Caki2 (cell line): ENCODE measurements at places on chromosomes 2 and 18.

GRCh38 chr2:144015655-144016245 lies 504.2 kb downstream of the ZEB2 start:
- no peak for DNase-seq

DNA sequence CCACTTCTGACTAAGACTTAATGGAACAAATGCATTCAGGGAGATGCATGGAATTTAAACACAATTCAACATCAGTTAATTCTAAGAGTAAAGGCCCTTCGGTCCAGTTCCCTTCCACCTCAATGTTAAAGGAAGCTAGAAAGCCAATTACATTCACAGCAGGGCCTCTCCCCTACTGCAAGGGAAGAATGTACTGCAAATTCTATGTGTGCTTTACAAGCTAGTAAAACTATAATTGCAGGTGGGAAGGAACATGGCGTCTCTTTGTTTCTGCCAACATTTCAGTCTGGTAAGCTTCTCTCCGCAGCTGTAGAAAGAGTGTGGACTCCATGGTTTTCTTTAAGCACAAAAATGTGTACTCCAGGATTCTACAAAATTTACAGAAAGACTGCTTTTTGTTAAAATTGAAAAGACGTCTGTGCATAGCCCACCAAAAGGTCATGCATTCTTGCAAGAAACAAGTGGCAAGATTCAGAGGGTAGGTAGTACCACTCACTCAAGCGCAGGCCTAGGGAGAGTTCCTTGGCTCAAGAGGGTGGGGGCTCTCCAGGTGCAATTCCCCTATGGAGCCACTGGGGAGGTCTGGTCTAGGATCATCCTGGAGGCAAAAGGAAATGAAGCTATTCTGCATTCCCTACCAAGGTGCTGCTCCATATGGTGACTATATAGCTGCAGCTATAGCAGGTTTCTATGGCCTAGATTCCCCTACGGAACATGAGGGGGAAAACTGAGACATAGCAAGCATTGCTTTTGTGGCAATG lies 127.0 kb upstream of the FZD5 start:
- DNase-seq = no peak

GRCh38 chr2:172442072-172442895 lies 14.9 kb downstream of the ITGA6 start:
- DNase-seq = peak; percentile 89

DNA sequence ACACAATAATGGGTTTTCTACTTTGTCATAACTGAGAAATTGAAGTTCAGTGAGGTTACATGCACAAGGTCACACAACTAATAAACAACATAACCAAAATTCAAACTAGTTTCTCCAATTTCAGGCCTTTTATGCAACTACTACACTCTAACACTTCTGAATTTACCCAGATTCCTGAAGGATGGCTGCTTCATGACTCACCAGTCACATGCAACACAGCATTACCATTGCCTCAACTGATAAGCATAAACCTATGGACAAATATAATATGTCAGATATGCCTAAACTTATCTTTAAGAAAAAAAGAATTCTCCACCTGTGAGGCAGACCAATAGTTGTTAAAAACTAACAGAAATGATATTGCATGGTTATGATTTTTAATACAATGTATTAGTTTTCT lies 586.5 kb upstream of the SLC8A1 start:
- peak; percentile 4 for DNase-seq

DNA sequence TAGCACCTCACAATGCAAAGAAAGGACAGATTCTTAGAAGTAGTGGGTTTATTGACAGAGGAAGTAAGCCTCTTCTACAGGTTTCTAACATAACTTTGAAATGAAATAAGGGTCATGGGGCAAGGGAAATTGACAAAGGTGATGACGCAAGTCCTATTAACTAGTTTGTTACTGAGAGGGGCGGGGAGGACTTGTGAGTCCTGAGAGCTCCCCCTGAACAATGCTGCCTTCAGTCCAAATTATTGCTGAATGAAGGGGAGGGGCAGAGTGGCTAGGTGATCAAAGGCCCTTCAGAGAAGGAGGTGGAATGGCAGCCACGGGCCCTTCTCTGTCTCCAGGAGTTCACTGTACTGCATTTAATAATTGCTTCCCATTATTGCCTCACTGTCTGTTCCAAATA lies 390.0 kb downstream of the MEIS1 start:
- DNase-seq = no peak

DNA sequence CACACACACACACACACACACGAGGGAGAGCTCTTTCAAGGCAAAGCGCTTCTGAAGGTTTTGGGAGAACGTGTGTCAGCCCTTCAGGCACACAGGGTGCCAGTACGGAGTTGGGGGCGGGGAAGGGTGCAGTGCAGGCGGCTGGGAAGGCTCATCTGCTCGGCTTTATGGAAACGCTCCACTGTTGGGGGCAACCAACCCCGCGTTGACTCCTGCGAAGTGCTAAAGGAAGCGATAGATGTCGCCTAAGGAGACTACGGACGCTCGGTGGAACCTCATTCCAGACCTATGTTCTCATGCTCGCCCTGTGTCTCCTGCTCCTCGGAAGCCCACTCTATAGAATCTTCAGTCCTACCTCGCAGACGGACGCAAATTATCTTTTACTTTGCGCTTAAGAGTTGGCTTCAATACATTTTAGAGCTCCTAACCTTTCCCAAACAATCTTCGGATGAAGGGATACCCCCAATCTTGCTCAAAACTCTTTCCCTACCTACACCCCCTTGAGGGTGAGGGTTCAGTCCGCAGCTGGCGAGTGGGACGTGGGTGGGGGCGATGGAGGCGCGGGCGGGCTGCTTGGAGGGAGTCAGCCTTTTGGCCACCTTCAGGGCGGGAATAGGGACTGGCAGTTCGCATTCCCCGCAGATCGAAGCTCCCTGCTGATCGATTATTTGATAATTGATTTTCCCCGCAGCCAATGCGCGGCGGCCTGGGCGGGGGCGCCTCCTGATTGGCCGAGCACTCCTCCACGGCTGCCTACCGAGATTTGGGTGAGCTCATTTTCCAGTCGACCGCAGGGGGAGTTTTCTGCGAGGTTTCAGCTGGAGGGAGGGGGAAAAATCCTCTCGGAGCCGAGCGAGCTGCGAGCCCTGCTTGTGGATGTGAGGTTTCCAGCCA lies 1.9 kb upstream of the MEIS1 start:
- peak; percentile 90 for DNase-seq

DNA sequence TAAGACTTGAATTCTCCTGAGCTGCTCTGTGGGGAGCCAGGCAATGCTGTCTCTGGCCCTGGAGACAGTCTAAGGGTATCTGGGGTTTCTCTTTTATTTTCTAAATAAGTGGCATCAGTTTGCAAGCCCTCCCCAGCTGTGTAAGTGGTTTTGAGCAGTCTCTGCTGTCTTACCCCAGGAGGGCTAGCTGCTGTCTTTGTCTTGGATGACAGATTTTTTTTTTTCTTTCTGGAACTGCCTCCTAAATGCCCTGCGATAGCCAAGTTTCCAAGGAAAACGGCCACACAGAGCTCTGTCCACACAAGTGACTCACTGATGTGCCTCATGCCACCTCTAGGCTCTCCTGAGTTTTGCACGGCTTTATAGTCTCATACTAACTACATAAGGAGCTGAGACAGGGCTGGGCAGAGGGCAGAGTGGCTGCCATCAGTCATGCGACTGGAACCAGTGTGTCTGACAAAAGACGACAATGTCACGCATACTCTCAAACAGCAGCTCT lies 37.2 kb upstream of the THOC1 start:
- DNase-seq = no peak

DNA sequence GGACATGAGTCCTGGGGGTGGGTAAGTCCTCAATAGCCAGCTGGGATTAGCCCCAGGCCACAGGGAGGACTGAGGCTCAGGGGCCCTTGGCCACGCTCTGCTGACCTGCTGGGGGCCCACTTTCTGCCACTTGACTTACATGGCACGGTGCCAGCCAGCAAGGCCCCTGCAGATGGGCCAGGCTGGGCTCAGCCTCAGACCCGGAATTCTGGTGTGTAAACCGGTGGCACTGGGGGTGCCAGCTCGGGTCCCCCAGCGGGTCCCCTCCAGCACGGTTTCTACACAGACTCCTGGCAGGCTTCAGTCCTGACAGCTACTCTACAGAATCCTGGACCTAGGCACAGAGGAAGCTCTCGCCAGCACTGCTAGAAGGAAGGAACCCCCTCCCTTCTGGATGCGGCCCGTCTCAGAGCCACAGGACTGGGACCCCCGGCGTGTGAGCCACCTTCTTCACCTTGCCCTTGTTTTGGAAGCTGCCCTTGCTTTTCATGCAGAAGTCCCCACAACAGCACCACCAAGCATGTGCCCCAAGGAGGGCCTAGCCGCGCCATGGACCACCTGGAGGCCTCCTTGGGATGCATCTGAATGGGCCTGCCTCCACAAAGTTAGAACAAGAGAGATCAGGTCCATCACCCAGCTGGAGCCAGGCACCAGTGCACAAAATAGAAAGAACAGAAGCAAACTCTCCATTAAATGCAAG lies 8.0 kb downstream of the HDAC4 start:
- DNase-seq = no peak

DNA sequence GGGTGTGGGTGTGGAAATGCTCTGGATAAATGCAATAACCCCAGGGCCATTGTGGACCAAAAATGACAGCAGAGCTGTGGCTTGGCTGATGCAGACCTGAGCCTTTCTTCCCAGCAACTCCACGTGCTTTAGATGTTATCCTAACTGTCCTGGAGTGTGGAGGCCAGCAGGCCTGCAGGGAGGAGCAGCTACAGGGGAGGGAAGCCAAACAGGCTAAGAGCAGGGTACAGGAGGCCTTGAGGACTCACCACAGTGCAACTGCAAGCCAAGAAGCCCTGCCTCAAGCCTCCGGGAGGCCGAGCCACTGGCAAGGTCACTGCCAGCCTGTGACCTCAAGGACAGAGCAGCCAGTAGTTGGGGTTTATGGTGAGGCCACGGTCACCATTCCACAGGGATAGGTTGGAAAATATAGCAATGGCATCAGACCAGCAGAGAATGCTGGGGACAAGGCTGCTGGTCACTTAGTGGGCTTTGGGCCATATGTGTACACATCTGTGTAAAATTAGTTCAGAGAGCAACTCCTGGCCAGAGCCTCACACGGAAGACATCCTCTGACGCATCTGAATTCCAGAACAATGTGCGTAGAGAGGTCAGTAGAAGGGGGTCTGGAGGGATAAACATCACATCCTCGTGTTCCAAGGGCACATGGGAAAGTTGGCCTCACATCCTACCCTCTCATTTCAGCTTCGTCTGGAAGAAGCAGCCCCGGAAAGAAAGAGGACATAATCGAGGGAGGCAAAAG lies 76.2 kb upstream of the UPP2 start:
- DNase-seq = no peak

DNA sequence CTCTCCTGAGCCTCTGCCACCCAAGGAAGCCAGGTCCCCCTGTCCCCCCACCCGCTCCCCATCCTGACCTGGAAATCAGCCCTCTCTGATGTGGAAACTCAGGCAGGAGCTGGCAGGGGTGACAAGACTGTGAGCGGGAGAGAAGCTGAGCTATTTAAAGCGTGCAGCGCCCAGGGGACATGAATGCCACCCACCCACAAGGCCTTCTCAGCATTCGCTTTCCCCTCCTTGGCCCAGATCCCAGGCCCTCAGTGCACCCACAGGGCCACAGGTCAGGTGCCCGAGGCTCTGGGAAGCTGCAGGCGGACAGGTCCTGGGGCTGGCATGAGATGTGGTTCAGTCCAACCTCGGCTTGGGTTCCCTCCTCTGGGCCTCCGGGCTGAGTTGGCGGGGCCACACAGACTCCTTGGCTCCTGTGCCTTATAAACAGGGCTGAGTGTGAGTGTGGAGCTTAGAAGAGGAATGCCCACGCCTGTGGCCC lies 168.3 kb downstream of the SMAD7 start:
- no peak for DNase-seq

GRCh38 chr2:200943527-200944105 lies 19.8 kb downstream of the ORC2 start:
- no peak for DNase-seq

DNA sequence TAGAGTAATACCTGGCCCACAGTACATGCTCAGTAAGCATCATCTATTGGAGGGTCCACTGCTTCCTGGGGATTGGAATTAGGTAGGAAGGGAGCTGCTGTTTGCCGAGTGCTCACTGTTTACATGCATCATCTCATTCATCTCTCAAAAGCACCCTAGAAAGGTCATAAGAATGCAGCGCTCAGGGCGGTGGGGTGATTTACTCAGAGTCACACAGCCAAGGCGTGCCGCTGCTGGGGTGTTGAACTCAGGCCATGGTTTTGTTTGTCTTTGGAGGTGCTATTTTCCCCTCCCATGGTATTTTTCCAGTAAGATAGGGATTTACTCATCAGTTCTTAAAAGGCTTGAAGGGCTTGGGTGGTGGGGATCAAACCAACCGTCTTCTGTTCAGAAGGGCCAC lies 227.5 kb downstream of the LDLRAD4 start:
- no peak for DNase-seq

DNA sequence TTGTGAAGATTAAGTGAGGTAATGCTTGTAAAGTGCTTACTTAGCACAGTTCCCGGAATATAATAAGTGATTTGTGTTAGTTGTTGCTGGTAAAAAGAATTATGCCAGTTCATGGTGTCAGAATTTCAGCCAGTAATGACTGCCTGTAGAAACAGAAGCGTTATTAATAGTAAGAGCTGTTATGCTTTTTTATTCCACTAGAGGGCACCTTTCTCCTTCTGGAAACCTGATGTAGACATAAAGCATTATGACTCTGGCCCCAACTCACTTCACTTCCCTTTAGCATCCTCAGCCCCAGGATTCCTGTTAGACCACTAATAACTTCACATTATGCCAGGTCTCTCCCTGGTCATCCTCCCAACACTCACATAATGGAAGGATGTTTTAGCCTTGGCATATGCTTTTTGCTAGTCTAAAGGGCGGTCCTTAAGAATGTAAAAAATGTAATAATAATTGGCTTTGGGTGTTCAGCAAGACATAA lies 34.9 kb downstream of the C18orf54 start:
- peak; percentile 32 for DNase-seq

- DNase-seq = no peak
Observed at GRCh38 chr18:75209951-75210258, 692 bp upstream of the TSHZ1 start.

DNA sequence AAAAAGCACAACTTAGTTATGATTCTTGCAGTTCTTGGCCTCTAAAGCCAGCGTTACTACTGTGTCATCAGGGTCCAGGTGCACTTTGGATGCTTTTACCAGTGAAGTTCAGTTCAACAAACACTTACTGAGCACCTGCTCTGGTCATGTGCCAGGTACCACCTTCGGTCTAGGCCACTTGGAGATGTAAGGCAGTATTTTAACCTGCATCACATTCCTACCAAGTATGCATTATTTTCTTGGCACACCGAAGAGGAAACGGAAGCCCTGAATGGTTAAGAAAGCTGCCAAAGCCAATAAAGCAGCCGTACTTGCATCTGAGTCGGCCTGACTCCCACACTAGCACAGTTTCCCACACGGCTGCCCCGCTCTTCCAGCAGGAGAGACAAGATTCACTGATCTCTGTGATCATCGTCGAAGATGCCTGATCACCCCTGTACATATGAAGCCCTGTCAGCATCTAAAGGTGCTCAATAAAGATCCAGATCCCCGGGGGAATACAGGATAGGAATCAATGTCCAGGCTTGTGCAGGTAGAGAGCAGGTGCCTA lies 427.1 kb downstream of the EIPR1 start:
- no peak for DNase-seq

DNA sequence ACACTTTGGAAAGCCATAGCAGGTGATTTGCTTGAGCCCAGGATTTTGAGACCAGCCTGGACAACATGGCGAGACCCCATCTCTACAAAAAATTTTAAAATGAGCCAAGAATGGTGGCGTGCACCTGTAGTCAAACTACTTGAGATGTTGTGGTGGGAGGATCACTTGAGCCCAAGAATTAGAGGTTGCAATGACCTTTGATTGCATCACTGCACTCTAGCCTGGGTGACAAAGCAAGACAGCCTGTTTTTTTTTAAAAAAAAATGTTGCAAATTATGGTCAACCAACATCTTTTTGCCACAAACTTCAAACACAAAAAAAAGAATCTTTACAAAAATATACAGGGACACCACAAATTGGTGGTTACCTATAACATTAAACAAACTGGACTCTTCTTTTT lies 40.3 kb downstream of the MEX3C start:
- DNase-seq = no peak
